ENCODE measurements at places on chromosomes 2 and 18.

DNA sequence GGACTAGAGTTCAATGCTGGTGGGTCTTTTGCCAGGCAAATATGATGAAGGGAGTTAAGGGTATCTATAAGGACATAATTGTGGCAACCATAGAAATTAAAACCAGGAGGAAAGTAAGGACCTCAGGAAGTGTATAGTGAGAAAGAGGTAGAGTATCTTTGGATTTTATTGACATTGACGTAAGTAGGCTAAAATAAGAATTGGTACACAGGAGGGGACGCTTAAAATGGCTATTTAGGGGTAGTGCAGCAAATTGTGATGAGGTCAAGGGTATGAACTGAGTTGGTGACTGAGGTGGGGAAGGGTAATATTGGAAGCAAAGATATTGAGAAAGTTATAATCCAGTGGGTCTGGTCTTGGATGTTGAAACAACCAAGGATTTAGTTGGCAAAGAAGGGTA, 42.7 kb downstream of the MARCHF7 start:
- no peak for DNase-seq

GRCh38 chr2:180660881-180661685, 319.3 kb upstream of the UBE2E3 start:
- peak; percentile 89 for DNase-seq

GRCh38 chr2:50529600-50530218, 502.2 kb downstream of the NRXN1 start:
- DNase-seq: peak; percentile 61

DNA sequence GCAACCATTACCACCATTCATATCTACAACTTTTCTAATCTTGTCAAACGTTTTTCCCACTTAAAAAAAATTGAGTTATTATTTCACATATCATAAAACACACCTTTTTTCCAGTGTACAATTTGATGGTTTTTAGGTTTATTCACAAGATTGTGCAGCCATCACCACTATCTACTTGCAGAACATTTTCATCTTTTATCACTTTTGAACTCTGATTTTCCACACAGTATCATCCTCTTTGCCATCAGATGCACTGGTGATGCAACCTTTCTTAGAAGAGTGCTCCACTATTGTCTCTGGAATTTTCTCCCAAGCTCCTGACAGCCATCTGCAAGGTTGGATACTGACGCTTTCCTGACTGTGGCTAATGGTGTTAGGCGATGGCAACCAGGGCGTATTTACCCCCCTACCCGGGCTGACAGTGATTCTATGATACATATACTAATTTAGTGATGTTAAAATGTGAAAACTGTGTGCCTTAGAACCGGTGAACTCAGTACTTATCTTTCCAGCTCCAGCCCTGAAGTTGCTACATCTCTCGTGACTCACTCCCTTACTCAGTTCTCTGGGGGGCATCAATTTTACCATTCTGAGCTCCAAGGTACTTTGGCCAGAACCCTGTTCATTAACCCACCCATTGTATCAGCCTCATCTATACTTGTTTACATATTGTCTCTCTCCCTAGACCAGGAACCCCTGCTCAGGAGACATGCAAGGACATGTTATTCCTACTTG, 105.4 kb upstream of the SPRED2 start:
- DNase-seq: no peak

DNA sequence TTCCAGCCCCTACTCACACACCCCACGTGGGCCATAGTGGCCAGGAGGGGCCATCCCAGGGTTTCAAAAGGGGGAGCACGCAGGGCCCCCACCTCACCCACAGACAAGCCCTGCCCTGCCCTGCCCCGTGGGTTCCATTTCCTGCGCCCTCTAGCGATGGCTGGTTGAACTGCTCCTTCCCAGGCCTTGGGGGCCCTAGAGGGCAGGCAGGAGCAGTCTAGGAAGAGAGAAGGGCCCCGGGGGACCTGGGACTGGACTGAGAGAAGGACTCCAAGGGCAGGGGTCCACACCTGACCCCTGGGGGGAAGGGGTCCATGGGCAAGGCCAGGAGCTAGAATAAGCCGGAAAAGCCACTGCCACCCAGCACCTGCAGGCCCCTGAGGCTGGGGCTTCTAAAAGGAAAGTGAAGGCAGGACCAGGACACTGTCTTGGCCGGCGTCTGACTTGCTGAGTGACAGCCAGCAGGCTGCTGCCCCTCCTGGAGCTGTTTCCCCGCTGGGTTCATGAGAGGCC, 10.1 kb downstream of the CYP26B1 start:
- no peak for DNase-seq

Measured in muscle of leg (tissue), 16 donors.